ENCODE measurements at places on chromosomes 7 and 10.

- DNase-seq = peak; percentile 71
These were observed 67.7 kb downstream of the COL13A1 start for GRCh38 chr10:69869291-69869961.

DNA sequence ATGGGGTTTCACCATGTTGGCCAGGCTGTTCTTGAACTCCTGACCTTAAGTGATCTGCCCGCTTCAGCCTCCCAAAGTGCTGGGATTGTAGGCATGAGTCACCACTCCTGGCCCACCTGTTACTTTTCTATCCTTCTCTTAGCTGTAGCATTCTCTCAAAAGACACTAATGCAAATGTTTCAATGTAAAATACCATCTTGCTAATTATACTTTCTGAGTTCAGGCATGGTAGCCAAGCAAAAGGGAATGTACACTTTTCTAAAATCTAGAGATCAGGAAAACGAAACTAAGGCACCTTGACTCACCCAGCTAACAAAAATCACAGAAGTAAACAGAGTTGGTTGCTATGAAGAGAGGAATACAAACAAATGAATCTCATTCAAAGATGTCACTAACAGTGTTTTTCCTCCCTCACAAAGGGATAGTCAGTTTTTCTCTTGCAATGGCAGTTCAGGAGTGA, 401.0 kb upstream of the NRP1 start:
- peak; percentile 22 for DNase-seq

- DNase-seq = peak; percentile 98
These were observed 18.4 kb upstream of the CCDC71L start for GRCh38 chr7:106679153-106679931.

DNA sequence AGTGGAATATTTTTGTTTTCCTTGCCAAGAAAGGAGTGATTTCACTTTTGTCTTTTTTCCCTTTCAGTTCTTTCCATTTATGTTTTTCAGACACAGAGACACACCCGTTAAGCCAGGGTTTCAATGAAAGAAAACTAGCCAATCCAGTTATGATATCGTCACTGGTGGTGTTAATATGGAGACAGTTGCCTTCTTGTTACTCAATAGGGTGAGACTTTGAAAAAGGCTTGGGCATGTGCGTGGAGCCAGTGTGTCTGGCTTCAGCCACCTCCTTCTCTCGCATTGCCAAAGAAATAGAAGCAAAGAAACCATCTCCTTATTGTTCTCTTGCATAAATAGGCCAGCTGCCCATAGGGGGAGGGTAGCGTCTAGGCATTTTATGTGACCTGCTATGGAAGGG, 84.1 kb upstream of the DLX6 start:
- DNase-seq = no peak

DNA sequence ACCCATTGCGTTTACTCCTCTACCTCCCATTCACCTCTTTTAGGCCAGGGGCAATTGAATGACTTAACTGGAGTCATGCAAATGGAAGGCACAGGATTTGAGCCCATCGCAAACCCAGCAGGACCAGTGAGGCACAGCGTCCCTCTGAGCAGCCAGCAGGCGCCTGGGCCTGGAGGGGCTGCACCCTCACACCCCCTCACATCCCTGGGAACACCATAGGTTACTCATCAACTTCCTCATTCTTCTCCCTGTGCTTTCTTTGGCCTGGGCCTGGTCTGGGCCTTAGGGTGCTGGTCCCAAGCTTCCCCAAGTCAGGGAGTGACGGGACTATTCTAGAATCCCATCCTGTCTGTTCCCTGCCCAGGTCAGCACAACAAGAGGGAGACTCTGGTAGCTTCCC, 169.4 kb upstream of the EEPD1 start:
- no peak for DNase-seq

- no peak for DNase-seq
These were observed at the start of gene IRF5 for GRCh38 chr7:128937647-128938543. TSS of gene IRF5 (plus strand) at chr7:128937927. CDS start at chr7:128942082, 4,155 bp downstream.

DNA sequence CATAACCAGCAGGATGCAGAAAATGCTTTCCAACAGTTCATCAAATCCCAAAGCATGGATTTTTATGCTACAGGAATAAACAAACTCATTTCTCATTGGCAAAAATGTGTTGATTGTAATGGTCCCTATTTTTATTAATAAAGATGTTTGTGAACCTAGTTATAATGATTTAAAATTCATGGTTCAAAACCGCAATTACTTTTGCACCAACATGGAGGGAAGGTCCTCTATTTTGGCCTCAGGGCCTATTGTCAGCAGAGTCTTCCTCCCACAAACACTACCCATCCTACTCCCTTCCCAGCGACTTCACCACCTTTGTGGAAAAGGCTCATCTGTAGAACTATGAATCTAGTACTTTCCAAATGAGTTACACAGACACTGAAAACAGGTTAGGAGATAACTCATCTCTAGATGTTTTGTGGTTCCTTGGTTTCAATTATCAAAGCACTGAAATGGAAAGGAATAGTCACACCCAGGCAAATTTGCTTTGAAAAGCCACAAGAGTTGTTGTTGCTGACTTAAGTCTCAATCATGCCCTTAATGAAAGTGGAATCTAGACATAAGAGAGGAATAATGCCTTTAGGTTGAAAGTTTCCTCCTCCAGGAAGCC, 59.4 kb upstream of the FRMD4A start:
- no peak for DNase-seq

DNA sequence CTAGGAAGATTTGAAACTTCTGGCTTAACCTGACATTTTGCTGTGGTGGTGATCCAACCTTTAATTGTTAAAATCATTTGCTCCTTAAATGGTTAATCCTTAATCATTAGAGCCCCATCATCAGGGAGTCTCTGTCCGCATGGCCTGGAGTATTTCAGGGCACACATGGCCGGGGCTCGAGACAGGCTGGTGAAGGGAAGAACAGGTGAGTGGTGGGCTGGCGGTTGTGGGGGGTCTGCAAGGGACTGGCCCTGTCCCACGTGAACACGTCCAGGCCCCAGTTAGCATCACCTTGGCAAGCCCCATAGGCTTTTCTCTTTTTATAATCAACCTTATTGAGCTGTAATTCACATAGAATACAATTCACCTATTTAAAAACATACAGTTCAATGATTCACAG, 109.5 kb downstream of the DNAJB6 start:
- no peak for DNase-seq

DNA sequence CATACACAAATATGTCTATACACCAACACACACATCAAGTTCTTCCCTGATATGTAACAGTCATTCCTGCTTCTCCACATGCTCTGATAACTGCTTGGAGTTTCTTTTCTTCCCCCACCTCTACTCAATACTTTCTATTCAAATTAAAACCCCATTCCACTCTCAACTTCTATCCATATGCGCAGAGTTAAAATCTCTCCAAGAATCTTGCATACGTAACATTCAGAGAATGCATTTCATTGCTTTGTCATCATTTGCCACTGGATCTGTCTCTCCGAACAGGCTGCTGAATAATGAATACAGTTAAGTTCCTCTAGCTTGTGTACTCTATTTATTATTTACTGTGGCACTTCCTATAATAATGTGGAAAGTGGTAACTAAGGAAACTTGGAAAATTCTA, 68.8 kb downstream of the DGKB start:
- DNase-seq = no peak

- no peak for DNase-seq
These were observed 93.0 kb downstream of the LYZL2 start for GRCh38 chr10:30536578-30536977.

GRCh38 chr10:100598166-100598565, 62.4 kb downstream of the HIF1AN start:
- no peak for DNase-seq

DNA sequence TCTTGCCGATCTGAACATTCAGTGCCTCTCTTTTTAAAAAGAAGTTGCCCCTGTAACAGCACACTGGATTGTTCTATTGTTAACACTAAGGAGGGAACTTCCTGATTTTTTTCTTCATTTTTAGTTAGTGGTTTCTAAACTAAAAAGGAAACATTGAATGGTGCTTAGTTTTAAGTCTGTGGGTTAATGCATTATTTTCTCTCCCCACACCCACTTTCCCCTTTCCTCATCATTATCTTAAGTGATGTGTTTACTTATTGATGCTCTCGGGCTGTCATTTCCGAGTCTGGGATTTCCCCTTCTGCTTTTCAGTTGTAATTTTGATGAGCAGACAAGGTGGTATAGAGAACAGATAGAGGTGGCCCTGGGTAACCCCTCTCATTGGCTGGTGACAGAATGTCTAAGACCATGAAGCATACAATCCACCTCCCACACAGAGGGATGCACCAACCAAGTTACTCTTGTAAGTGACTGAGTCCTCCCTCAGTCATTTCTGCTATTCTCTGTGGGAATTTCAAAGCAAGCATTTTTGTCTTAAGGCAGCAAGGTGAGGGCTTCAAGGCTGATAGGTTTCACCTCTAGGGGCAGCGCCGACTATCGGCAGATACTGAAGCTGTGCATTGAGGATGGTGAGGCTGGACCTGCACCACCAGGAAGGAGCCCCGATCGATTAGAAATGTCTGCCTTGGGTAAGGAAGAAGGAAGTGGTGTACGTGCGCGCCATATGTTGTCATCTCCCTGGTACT, 49.5 kb downstream of the CHN2 start:
- no peak for DNase-seq

GRCh38 chr7:82339958-82340357, 103.6 kb downstream of the CACNA2D1 start:
- no peak for DNase-seq

DNA sequence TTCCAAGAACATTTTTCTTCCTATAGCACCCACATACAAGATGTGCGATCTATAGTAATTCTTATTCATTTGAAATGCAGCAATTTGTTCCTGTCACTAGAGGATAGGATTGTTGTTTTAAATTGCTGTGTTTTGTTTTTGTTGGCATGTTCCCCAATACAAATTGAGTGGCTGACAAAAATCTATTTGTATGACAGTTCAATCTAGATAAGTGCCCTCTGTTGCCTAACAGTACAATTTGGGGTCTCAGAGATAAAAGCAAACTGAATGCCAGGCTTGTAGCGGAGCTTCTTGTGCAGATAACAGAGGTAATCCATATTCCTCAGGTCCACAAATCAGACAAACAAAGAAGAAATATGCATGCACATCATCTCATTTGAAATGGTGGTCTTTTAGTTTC, 68.8 kb downstream of the VTI1A start:
- no peak for DNase-seq

DNA sequence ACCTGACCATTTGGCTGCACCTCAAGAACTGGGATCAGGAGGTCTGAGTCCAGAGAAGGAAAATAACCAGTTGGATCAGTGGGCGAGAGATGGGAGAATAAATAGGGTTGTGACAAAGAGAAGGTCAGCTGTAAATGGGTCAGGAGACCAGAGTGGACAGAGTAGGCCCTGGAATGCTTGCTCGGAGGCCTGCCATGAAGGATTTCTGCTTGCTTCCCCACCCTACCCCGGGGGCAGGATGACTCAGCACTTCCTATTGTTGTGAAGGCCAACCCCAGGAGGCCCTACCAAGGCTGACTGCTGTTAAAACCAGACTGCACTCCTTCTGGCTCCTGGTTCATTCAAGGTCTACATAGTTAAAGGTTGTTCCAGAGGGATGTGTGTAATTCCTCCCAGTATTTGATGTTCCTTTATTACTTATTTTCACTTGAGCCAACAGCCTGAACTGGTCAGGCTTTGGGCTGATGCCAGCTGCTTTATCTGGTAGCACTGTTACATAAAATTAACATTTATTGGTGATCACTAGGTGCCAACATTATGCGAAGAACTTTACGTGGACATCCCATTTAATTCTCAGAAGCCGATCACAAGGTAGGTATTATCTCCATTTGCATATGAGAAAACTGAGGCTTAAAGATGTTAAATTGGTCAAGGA, 27.3 kb upstream of the IFRD1 start:
- peak; percentile 92 for DNase-seq

GRCh38 chr7:29345590-29345989, 151.0 kb downstream of the CHN2 start:
- DNase-seq = peak; percentile 33

GRCh38 chr10:102545997-102546396, 42.2 kb downstream of the SUFU start:
- no peak for DNase-seq
